ENCODE measurements at places on chromosomes 4 and X. TPM values are rescaled to one million over a fixed set of nuclear protein-coding genes. Genes with fewer than 3 reads are reported as not detected.

The UNC5C gene
- total RNA-seq, result 3.1 TPM

The HTN3 gene
- total RNA-seq, result not detected

The KLKB1 gene
- total RNA-seq, result 1.1 TPM

The TAF7L gene
- 0.41 TPM for total RNA-seq

The XAGE2 gene
- total RNA-seq, result not detected

The HGFAC gene
- not detected for total RNA-seq

The TCEAL2 gene
- total RNA-seq, result 1.2 TPM

The ATP1B4 gene
- not detected for total RNA-seq

The SMIM14 gene
- 123 TPM for total RNA-seq

The VCX gene
- total RNA-seq, result not detected

The TKTL2 gene
- total RNA-seq, result not detected

The NPY1R gene
- total RNA-seq, result 5.5 TPM

The GPR119 gene
- not detected for total RNA-seq

The AMBN gene
- total RNA-seq, result not detected

The SPP1 gene
- total RNA-seq, result 27.6 TPM

The F8A2 gene
- not detected for total RNA-seq

The ETDA gene
- total RNA-seq, result not detected

The ZMAT1 gene
- total RNA-seq, result 5.0 TPM

The DDX3X gene
- 208 TPM for total RNA-seq

The CENPVL3 gene
- total RNA-seq, result not detected

The CXCL6 gene
- total RNA-seq, result 0.19 TPM

The FAT1 gene
- 259 TPM for total RNA-seq

The DCAF12L2 gene
- total RNA-seq, result not detected

The MAGED1 gene
- 57.4 TPM for total RNA-seq

The NRK gene
- total RNA-seq, result 0.10 TPM

The GUCY1B1 gene
- 42.1 TPM for total RNA-seq

The P2RY4 gene
- total RNA-seq, result 1.3 TPM

The WAS gene
- total RNA-seq, result 8.6 TPM

The GAGE12J gene
- total RNA-seq, result not detected

The CT55 gene
- not detected for total RNA-seq

The TLR6 gene
- 3.6 TPM for total RNA-seq

The DMP1 gene
- not detected for total RNA-seq

The MAPK10 gene
- 4.2 TPM for total RNA-seq

The PDE5A gene
- 131 TPM for total RNA-seq

The CFAP47 gene
- total RNA-seq, result not detected

The CCSER1 gene
- total RNA-seq, result 11.1 TPM
